ENCODE measurements at places on chromosomes 5 and 9.

GRCh38 chr5:176678584-176678983 is 31.3 kb downstream of the TSPAN17 start:
- DNase-seq, result no peak

DNA sequence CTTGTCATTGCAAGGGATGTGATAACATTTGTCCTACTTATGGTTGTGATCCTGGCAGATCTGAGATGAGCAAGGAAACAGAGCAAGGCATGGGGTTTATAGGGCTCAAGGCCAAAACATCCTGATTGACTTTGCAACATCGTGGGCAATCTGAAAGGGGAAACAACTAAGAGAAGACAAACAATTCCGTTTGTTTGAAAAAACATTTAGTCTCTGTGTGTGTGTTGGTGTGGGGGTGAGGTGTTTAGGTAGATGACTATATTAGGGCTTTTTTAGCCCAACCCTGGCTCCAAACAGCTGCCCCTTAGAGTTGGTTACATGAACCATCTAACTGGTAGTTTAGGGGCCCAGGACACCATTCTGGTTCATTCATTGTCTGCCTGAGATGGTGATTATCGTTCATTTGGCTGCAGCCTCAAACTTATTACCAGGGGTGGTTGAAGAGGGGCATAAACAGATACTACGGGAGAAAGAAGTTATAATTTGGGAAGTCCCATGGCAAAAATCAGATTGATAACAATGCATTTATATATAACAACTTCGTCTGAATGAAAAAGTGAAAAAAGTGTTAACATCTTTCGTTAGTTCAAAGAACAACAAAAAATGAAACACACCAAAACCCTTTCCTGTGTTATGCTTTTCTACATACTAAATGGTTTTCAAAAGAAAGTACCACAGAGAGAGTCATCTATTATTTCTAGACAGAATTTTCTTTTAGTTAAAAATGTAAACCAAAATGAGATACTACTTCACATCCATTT is 5.7 kb downstream of the FYB1 start:
- no peak for DNase-seq

- peak; percentile 94 for DNase-seq
Observed at GRCh38 chr9:86097510-86098224, 1.7 kb downstream of the GOLM1 start.

- DNase-seq, result no peak
Observed at GRCh38 chr9:137666513-137666822, 47.7 kb downstream of the EHMT1 start.

DNA sequence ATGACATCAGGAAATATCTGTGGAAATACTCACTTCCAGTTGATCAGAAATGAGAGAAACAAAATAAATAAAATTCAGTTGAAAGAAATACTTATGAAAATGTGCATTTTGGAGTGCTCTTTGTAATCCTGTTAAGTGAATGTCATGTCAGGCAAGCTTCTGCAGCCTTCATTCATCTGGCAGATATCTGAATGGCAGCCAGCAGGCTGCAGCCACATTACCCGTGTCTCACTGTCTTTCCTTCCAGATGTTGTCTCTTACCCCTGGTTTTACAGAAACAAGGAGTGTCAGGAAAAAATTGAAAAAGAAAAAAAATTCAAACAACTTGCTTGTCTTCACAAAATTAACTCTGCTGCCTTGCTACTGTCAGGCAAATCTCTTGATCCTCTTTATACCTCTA is 445.0 kb upstream of the RIOK2 start:
- no peak for DNase-seq

- DNase-seq, result no peak
Observed at GRCh38 chr5:80990971-80991370, 30.8 kb downstream of the RASGRF2 start.

- no peak for DNase-seq
Observed at GRCh38 chr9:79196606-79197005, 375.2 kb upstream of the TLE4 start.

DNA sequence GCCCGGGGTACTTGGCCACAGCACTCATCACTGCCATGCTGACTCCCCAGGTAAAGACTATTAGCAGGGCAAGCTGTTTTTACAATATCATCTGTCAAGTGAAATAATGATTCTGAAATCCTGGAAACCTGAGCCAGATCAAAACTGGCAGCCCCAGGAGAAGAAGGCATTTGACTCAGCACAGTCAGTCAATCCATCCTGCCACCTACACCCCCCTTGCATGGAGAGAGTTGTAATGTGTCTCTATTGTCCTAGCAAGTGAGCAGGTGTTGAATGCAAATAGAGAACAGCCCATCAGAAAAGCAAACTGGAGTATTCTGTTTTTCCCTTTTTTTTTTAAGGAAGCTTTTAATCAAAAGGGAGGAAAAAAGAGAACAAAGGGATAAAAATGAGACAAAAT is 291.2 kb downstream of the BRINP1 start:
- peak; percentile 88 for DNase-seq

- no peak for DNase-seq
Observed at GRCh38 chr5:39775086-39775796, 350.5 kb upstream of the DAB2 start.

GRCh38 chr9:120701248-120701647 is 13.0 kb downstream of the MEGF9 start:
- no peak for DNase-seq

GRCh38 chr9:133506653-133507038 is 18.1 kb downstream of the MYMK start:
- DNase-seq, result no peak

GRCh38 chr5:10645146-10645545 is 81.3 kb downstream of the ANKRD33B start:
- no peak for DNase-seq

GRCh38 chr5:132190161-132190817 is 37.4 kb downstream of the P4HA2 start:
- DNase-seq, result peak; percentile 73

DNA sequence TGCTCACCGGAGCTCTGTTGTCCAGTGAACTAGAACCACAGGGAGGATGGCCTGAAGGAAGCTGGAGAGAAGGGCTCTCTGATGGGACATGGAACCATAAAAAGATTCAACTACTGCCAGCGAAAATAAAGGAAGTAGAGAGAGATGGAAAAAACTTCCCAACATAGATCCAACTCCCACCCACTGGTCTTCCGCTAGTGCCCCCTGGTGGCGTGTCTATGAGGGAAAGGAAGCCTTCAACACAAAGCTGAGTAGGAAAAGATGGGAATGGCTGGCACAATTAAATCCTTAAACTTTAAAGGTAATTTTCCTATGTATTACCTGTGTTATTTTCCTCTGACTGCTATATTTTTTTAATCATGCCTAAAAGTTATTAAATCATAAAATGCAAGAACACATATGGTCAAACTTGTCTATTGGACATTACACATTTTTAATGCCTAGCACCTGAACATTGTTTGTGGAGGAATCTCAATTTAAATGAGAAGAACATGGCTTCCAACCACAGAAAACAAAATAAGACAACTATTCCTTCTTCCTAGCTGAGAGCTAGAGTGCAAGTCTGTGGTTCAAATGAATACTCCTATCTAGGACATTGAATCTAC is 51.5 kb downstream of the CEP120 start:
- DNase-seq, result peak; percentile 3

GRCh38 chr9:98412101-98412842 is 156.8 kb upstream of the TBC1D2 start:
- DNase-seq, result no peak

GRCh38 chr9:137269231-137269772 is 8.2 kb upstream of the TOR4A start:
- DNase-seq, result no peak

GRCh38 chr5:179553875-179554274 is 3.5 kb downstream of the RUFY1 start:
- DNase-seq, result no peak

DNA sequence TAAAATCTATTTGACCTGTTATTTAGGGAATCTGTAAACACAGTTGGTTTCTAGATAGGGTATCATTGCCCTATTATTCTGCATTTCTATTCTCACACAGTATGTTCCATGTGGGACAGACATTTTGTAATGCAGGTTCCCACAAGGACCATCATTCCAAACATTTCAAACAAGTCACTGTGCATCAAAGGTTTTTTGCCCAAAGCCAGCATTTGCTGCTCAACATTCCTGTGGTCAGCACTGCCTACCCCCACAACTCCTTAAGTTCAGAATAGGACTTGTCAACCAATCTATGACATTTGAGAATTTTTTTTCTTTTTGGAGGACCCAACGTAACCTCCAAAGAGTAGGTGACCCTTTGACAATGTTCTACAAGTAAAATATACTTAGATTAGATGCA is 95.7 kb downstream of the LPAR1 start:
- no peak for DNase-seq

DNA sequence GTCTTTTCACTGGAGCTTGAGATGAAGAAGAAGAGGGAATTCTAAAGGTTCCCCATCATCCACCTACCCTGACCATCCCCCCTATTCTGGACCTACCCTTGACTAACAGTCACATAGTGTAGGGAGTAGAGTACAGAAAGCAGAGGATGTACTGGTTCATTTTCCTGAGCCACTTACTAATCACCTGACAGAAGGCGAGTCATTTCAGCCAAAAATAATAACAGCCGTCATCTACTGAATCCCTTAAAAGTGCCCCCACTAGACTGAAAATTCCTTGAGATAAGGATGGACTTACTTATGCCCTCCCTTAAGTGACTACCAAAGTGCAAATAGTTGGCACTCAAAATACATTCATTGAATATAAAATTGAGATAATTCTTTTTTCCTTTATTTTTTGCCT is 112.2 kb downstream of the FOXD1 start:
- DNase-seq, result no peak

- no peak for DNase-seq
Observed at GRCh38 chr5:155418960-155419579, 405.5 kb downstream of the KIF4B start.

DNA sequence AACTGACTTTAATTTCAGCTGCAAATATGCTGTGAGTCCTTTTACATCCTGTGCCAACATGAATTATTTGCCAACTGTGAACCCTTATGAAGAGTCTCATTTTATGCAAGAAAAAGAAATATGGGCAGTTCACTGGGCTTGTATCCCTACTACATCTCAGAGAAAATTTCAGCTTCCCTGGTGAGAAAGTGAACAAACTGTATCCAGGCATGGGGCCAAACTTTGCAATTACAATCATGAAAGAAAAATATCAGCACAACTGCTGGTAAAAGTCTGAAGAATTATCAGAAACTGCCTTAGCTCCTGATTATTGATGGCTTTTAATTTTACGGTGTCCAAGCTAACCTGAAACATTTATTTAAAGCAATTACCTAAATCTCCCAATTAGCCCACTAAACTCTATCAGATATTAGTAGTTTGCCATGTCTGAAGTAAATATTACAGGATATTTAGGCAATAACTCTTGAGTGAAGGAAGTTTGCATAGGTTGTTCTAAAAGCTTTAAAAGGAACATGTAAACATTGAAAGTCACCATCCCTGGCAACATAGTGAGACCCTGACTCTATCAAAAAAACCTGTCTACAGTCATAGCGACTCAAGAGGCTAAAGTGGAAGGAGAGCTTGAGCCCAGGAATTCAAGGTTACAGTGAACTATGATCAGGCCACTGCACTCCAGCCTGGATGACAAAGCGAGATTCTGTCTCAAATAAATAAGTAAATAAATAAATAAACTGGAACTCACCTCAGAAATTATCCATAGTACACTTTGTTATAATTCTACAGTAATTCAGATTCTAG is 83.9 kb upstream of the HCN1 start:
- no peak for DNase-seq

- no peak for DNase-seq
Observed at GRCh38 chr5:75054134-75054930, 2.0 kb upstream of the GCNT4 start.

DNA sequence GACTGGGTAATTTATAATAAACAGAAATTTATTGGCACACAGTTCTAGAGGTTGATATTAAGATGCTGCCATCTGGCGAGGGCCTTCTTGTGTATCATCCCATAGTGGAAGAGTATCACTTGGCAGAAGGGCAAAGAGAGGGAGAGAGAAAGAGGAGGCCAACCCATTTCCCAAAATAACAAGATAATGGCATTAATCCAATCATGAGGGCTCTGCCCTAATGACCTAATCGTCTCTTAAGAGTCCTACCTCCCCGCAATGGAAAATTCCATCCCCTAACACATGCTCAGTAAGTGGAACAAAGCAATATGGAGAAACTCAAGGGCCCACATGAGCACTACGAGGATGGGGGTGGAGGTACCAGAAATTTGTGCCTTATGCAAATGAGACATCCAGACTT is 17.6 kb upstream of the VDAC1 start:
- no peak for DNase-seq

GRCh38 chr5:91211997-91212713 is 171.0 kb downstream of the ARRDC3 start:
- DNase-seq, result no peak

- no peak for DNase-seq
Observed at GRCh38 chr9:33306037-33306436, 15.7 kb downstream of the NFX1 start.

- no peak for DNase-seq
Observed at GRCh38 chr5:143781993-143782520, 29.9 kb upstream of the HMHB1 start.

GRCh38 chr9:109771796-109772531 is 8.0 kb upstream of the PALM2AKAP2 start:
- DNase-seq, result no peak

DNA sequence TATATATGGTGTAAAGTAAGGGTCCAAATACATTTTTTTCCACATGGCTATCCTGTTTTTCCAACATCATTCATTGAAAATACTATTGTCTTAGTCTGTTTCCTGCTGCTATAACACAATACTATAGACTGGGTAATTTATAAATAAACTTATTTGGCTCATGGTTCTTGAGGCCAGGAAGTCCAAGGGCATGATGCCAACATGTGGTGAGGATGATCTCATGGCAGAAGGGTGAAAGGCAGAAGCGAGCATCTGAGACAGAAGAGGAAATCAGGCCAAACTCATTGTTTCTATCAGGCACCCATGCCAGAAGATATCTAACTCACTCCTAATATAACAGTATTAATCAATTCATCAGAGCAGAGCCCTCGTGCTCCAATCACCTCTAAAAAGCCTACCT is 42.6 kb downstream of the ANKRD55 start:
- DNase-seq, result no peak

- DNase-seq, result no peak
Observed at GRCh38 chr5:157571357-157571827, 4.2 kb downstream of the ADAM19 start.

- DNase-seq, result no peak
Observed at GRCh38 chr9:88339317-88339716, 48.9 kb upstream of the SPIN1 start.

DNA sequence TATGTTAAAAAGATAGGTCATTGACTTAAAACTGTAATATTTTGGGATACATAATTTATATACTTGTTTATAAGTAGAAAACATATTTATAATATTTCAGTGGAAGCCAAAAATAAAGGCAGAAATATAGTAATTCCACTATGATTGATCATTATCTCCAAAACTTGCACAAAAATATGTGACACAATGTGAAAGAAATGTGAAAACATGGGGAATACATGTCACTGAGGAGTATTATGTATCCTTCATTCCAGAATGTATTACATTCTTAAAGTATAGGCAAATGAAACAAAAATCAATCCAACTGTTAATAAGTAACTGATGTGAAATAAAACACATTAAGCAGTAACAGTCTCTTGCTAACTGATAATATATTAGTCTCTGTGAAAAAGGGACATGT is 236.7 kb downstream of the CDH18 start:
- DNase-seq, result no peak
